ENCODE measurements at places on chromosomes 1 and 21. TPM values are rescaled to one million over a fixed set of nuclear protein-coding genes. Genes with fewer than 3 reads are reported as not detected.

DNA sequence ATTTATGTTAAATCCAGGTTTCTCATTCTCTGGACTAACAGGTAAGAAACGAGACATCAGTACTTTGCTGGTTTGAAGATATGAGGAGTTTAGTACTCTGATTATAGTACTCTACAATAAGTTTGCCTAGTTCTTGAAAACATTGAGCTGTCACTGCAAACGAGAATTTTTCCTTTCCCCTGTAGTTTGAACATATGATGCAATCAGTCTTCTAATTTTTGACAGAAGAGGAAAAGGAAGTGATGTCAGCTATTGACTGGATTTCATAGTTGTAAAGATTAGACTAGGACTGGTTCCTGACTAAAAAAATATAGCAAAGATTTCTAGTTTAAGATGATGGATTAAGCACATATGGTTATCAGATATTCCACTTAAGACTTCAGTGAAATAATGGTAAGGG, 461.9 kb downstream of the LRRIQ3 start:
- no peak for DNase-seq
- H3K4me3 ChIP-seq, result no peak overlapping the region
- no peak overlapping the region for H3K27ac ChIP-seq
- no peaks in the 10 kb centered on the region for H3K36me3 ChIP-seq
- H3K27me3 ChIP-seq, result no peaks in the 10 kb centered on the region

DNA sequence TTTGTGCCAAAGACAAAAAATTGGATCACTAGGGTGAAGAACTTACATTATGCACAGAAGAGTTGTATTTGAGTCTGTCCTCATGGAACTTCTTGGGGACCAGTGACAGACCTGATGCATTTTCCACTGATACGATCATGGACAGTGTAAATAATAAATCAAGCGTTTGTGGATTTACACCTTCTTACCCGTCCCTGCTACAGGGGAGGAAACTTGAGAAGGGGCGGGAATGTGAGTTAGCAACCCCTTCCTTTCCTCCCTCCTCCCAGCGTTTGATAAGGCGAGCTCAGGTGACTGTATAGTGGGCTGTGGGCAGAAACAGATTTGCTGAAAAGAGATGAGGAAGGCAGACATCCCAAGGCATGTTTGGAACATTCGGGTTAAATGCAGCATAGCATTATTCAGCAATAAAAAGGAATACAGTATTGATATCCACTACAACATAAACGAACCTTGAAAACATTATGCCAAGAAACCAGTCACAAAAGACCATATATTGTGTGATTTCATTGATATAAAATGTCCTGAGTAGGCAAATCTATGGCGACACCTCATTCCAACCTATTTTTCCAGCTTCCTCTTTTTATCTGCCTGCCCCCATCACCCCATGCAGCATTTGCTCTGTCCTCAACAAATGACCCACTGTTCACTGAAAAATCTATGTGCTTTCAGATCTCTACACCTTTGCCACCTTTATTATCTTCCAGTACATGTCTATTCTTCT, 128.7 kb downstream of the ZZZ3 start:
- H3K27me3 ChIP-seq, result no peaks in the 10 kb centered on the region
- H3K27ac ChIP-seq, result no peak overlapping the region
- H3K4me1 ChIP-seq, result no peaks in the 10 kb centered on the region
- no peak overlapping the region for H3K4me3 ChIP-seq
- no peak for DNase-seq

Gene OR2L3
- total RNA-seq, result not detected

- no peaks in the 10 kb centered on the region for H3K36me3 ChIP-seq
- no peak overlapping the region for H3K4me3 ChIP-seq
- no peak for DNase-seq
Measured at GRCh38 chr1:72936151-72936740, 653.9 kb upstream of the NEGR1 start.

Gene CLCA1
- 1,013 TPM for total RNA-seq

Gene ECM1
- 5.4 TPM for total RNA-seq

- H3K27ac ChIP-seq, result no peak overlapping the region
- DNase-seq, result no peak
- H3K4me3 ChIP-seq, result no peak overlapping the region
- H3K4me1 ChIP-seq, result no peaks in the 10 kb centered on the region
- H3K27me3 ChIP-seq, result no peaks in the 10 kb centered on the region
- no peaks in the 10 kb centered on the region for H3K36me3 ChIP-seq
Measured at GRCh38 chr1:209993061-209993830, 55.2 kb downstream of the SYT14 start.

GRCh38 chr1:178642282-178642681, 82.8 kb upstream of the RALGPS2 start:
- no peaks in the 10 kb centered on the region for H3K27me3 ChIP-seq
- DNase-seq, result no peak
- H3K4me3 ChIP-seq, result no peak overlapping the region

- H3K27me3 ChIP-seq, result no peaks in the 10 kb centered on the region
- no peak overlapping the region for H3K4me3 ChIP-seq
- no peak overlapping the region for H3K27ac ChIP-seq
- no peaks in the 10 kb centered on the region for H3K4me1 ChIP-seq
Measured at GRCh38 chr21:17105932-17106331, 406.9 kb upstream of the CXADR start.

- H3K27me3 ChIP-seq, result no peaks in the 10 kb centered on the region
- no peaks in the 10 kb centered on the region for H3K36me3 ChIP-seq
- H3K4me1 ChIP-seq, result no peaks in the 10 kb centered on the region
- H3K4me3 ChIP-seq, result no peak overlapping the region
- H3K27ac ChIP-seq, result no peak overlapping the region
Measured at GRCh38 chr1:33043267-33044092, 6.8 kb upstream of the AK2 start.

DNA sequence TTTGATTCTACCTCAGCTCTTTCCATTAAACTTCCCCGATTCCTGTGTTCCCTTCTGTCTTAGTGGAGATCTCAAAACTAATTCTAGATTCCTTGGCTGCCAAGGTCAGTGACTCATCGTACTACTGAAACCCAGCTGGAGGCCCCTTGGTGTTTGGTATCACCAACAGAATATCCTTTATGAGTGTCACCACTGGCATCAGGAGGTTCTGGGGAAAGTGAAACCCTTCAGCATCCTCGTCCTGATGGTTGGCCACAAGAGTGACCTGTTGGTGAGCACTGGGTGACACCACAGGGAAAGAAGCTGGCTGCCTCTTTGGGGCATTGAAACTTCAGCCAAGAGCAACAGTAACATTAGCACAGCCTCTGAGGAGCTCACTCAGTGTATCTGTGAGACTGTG, 9.6 kb downstream of the RAB42 start:
- no peak for DNase-seq
- H3K4me3 ChIP-seq, result no peak overlapping the region
- no peak overlapping the region for H3K27ac ChIP-seq
- peaks cover 3% of the 10 kb centered on the region for H3K4me1 ChIP-seq
- no peaks in the 10 kb centered on the region for H3K27me3 ChIP-seq

DNA sequence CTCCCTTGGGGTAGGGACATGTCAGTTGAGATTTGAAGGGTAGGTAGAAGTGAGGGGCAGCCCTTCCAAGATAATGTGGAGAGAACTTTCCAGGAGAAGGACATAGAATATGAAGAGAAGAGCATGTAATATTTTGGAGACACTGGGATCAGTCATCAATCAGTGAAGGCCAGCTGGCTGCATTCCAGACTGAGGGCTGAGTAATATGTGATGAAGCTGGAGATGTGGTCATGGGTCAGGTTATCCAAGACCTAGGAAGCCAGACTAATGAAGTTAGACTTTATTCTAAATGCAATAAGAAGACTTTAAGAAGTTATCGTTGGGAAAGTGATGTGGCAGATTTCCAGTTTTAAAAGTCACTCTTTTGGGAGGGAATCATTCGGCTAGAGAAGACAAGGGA, 262.0 kb downstream of the HMCN1 start:
- H3K36me3 ChIP-seq, result no peaks in the 10 kb centered on the region
- no peaks in the 10 kb centered on the region for H3K27me3 ChIP-seq
- no peak overlapping the region for H3K27ac ChIP-seq
- no peak overlapping the region for H3K4me3 ChIP-seq

Gene LRRC53
- total RNA-seq, result not detected

- peak overlapping the region; percentile 92 for H3K27ac ChIP-seq
- H3K27me3 ChIP-seq, result no peaks in the 10 kb centered on the region
- peak overlapping the region; percentile 69 for H3K4me3 ChIP-seq
- no peaks in the 10 kb centered on the region for H3K36me3 ChIP-seq
Measured at GRCh38 chr1:153612111-153612754, 704 bp downstream of the S100A16 start.

GRCh38 chr1:3459940-3460671, 5.6 kb downstream of the ARHGEF16 start:
- H3K36me3 ChIP-seq, result no peaks in the 10 kb centered on the region
- H3K27me3 ChIP-seq, result peaks cover 2% of the 10 kb centered on the region
- H3K27ac ChIP-seq, result peak overlapping the region; percentile 92
- DNase-seq, result peak; percentile 91

DNA sequence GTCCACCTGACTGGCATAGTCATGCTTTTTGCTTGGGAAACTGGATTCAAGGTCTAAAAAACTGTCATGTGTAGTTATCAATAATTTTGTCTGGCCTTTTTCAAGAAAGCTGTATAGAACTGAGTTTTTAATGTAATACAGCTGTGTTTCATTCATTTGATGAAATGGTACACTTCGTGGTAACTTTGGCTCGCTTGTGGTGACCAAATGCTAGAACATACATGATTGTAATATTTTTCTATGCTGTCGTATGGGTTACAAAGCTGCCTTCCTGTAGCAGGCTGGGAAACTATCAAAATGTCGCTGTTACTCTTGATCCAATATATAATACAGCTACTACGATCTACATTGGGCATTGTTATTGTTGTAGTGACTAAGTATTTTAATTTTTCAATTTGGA, 2.1 kb downstream of the LRRC42 start:
- H3K36me3 ChIP-seq, result no peaks in the 10 kb centered on the region
- H3K27me3 ChIP-seq, result no peaks in the 10 kb centered on the region
- peak overlapping the region; percentile 12 for H3K27ac ChIP-seq

Gene NEXN
- total RNA-seq, result 9.7 TPM

DNA sequence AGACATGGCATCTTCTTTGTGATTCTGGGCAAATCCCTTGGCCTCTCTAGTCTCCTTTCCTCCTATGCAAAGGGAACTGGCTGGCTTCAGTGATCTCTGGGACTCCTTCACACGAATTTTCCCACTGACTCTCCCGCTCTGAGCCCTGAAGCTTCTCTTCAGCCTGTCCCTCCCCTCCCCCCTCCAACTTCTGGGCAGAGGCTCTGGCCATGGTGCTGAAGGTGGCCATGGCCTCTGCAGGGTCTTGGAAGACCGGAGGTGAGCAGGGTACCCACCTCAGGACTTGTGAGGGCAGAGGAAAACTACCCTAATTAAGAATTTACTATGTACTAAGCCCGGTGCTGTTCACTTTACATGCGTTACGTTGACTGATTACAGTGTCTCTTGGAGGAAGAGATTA, 29.4 kb upstream of the POU3F1 start:
- H3K27me3 ChIP-seq, result peaks cover 15% of the 10 kb centered on the region
- no peak overlapping the region for H3K4me3 ChIP-seq
- DNase-seq, result no peak
- H3K36me3 ChIP-seq, result no peaks in the 10 kb centered on the region
- H3K4me1 ChIP-seq, result no peaks in the 10 kb centered on the region

Gene LAX1
- 1.2 TPM for total RNA-seq

Gene S100A14
- total RNA-seq, result 366 TPM

Gene TCHH
- under 0.01 TPM for total RNA-seq

Gene FCRL5
- 1.1 TPM for total RNA-seq

GRCh38 chr1:65505547-65506300, 85.3 kb downstream of the LEPR start:
- DNase-seq, result no peak
- H3K4me1 ChIP-seq, result no peaks in the 10 kb centered on the region
- H3K27me3 ChIP-seq, result no peaks in the 10 kb centered on the region
- H3K36me3 ChIP-seq, result no peaks in the 10 kb centered on the region
- H3K27ac ChIP-seq, result no peak overlapping the region
- no peak overlapping the region for H3K4me3 ChIP-seq

GRCh38 chr1:168512864-168513595, 30.8 kb downstream of the XCL2 start:
- H3K4me1 ChIP-seq, result no peaks in the 10 kb centered on the region
- H3K27me3 ChIP-seq, result no peaks in the 10 kb centered on the region
- peak overlapping the region; percentile 19 for H3K27ac ChIP-seq
- no peak for DNase-seq
- no peaks in the 10 kb centered on the region for H3K36me3 ChIP-seq
- H3K4me3 ChIP-seq, result no peak overlapping the region

GRCh38 chr1:195754303-195754702, 853.9 kb downstream of the KCNT2 start:
- no peaks in the 10 kb centered on the region for H3K27me3 ChIP-seq
- H3K4me1 ChIP-seq, result no peaks in the 10 kb centered on the region
- no peak overlapping the region for H3K4me3 ChIP-seq
- no peaks in the 10 kb centered on the region for H3K36me3 ChIP-seq
- H3K27ac ChIP-seq, result no peak overlapping the region
- no peak for DNase-seq

Gene ZNF683
- total RNA-seq, result not detected

Gene SAMSN1
- 9.5 TPM for total RNA-seq

DNA sequence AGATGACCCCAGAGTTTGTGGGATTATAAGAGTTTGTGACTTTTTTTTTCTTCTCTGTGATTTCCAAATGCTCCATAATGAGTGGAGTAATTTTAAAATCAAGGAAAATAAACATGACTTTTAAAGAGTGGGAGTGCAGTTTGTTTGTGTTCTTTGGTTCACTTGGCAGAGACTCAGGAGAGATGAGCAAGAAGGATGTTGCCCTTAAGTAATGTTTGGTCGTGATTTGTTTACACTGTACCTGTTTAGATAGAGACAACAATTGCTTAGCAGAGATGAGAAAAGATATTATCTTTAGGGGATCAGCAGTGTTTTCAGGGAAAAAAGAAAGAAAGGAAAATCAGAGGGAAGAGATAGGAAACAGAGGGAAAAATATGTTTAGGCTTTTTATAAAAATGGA, 170.8 kb downstream of the ADSS2 start:
- no peak for DNase-seq
- H3K36me3 ChIP-seq, result no peaks in the 10 kb centered on the region
- no peak overlapping the region for H3K4me3 ChIP-seq
- H3K4me1 ChIP-seq, result no peaks in the 10 kb centered on the region
- no peaks in the 10 kb centered on the region for H3K27me3 ChIP-seq

All from transverse colon (tissue), 4 donors.